Activated B cell treated with CpG ODN at 0.5 μM for 24 hours (primary cell): ENCODE measurements at places on chromosomes 3 and 15. TPM values are rescaled to one million over a fixed set of nuclear protein-coding genes. Genes with fewer than 3 reads are reported as not detected.

Gene ZWILCH
- 8.4 and 13.7 TPM in 2 replicates for total RNA-seq

Gene PFN2
- 3.4 and 5.4 TPM in 2 replicates for total RNA-seq

Gene SOX14
- total RNA-seq: not detected in 2 replicates

Gene GALNT15
- total RNA-seq: not detected in 2 replicates

Gene LPCAT4
- total RNA-seq: 23.8 and 28.8 TPM in 2 replicates

Gene GP9
- not detected in 2 replicates for total RNA-seq

Gene CMTM8
- 0.24 TPM in 1 of 2 replicates, not detected in the other for total RNA-seq

Gene GUCA1C
- total RNA-seq: not detected in 2 replicates

Gene RYR3
- total RNA-seq: not detected in 2 replicates

Gene ZNF774
- total RNA-seq: 1.3 and 2.9 TPM in 2 replicates

Gene ACSBG1
- total RNA-seq: 0.07 and 0.15 TPM in 2 replicates

Gene ACTRT3
- 0.42 and 0.49 TPM in 2 replicates for total RNA-seq

Gene SLC22A13
- 0.20 and 0.51 TPM in 2 replicates for total RNA-seq

Gene TRPM1
- 0.05 TPM in 1 of 2 replicates, not detected in the other for total RNA-seq

Gene NR2F2
- not detected in 2 replicates for total RNA-seq

Gene PARP15
- 162 and 213 TPM in 2 replicates for total RNA-seq
